ENCODE measurements at places on chromosomes 5 and 9.

- no peak for DNase-seq
These were observed 143.8 kb downstream of the FGF1 start for GRCh38 chr5:142542078-142542477.

DNA sequence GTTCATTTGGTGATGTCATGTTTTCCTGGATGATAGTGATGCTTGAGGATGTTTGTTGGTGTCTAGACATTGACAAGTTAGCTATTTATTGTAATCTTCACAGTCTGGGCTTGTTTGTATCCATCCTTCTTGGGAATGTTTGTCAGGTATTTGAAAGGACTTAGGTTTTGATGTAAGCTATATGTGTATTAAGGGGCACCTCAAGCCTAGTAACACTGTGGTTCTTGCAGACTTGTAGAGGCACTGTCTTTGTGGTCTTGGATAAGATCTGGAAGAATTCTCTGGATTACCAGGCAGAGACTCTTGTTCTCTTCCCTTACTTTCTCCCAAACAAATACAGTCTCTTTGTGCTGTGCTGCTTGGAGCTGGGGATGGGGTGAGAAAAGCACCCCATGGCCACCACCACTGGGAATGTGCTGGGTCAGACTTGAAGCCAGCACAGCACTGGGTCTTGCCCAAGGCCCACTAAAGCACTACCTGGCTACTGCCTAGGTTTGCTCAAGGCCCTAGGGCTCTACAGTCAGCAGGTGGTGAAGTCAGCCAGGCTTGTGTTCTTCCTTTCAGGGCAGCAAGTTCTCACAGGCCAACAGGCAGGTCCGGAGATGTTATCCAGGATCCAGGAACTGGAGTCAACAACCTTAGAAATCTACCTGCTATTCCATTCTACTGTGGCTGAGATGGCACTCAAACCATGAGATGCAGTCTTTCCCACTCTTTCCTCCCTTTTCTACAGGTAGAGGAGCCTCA lies 49.3 kb upstream of the GNA14 start:
- no peak for DNase-seq

DNA sequence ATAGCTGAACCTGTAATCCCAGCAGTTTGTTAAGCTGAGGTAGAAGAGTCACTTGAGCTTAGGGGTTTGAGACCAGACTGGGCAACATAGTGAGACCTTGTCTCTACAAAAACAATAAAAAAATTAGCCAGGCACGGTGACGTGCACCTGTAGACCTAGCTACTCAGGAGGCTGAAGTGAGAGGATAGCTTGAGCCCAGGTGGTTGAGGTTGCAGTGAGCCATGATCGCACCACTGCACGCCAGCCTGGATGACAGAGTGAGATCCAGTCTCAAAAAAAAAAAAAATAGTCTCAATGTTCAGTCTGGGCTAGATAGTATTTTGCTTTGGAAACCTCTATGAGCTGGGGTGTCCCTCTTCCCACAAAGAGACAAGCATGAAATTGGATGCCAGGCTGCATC lies 51.9 kb upstream of the IQGAP2 start:
- DNase-seq = no peak

- DNase-seq = no peak
These were observed 69.0 kb downstream of the UGCG start for GRCh38 chr9:111965566-111966019.

DNA sequence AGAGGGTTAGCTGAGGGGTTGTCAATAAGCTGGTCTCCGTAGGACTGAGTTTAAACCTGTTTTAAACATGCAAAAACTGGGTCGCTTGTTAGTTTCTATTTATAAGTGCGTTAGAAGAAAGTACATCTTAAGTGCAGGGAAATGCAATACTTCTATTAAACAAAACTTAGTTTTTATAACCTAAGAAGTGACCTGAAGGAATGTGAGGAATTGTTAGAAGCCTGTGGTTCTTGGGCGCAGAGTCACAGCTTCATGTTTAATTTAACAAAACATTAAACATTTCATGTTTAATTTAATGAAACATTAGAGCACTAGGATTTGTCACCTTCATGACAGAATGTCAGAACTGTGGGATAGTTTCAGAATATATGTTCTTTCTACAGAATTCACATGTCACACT lies 469.2 kb upstream of the WWC1 start:
- no peak for DNase-seq

GRCh38 chr5:434443-435146 lies 8.4 kb upstream of the EXOC3 start:
- no peak for DNase-seq

DNA sequence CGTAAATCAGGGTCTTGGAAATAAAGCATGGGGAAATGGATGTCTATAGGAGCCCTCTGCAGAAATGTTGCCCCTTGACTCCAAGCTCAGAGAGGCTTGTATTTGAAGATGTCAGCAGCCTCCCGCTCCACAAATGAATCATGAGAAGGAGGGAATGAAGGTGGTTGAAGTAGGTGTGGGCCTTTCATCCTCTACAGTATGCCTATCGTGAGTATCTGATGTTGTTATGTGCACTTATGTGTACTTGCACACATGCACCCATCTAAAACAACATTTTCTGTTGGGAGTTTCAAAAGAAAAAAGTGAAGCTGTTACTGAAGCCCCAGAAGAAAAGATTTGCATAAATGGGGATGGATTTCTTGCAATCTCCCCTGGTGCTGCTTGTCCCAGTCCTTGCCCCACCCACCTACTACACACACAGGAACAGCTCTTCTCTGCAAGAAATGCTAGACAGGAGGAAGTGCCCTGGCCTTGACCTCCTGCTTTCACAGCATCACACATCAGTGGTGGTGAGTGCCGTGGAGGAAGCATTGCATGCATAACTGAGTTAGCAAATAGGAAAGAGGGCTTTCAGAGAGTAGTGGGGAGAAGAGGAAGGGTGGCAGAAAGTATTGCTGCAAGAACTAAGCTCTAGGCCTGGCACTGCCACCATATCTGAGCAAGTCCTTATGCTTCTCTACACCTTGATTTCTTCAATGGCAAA lies 156.1 kb downstream of the SNX18 start:
- no peak for DNase-seq

DNA sequence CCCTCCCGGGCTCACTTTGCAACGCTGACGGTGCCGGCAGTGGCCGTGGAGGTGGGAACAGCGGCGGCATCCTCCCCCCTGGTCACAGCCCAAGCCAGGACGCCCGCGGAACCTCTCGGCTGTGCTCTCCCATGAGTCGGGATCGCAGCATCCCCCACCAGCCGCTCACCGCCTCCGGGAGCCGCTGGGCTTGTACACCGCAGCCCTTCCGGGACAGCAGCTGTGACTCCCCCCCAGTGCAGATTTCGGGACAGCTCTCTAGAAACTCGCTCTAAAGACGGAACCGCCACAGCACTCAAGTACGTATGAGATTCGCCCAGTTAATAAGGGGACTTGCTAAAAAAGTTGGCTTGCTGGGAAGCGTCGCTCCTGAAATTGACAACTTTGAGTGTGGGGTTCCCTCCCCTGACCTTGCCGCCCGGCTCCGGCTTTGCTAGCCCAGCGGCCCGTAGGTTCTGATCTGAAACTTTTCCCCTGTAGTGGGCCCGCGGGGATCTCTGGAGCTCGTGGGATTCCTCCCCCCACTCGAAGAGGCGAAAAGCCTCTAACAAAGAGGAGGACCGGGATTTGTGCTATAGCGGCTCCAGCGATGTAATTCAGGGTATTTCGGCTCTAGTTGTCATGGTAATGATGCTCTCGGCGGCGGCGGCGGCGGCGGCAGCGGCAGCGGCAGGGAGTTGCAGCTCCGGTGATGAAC lies 572 bp downstream of the NR4A3 start:
- peak; percentile 49 for DNase-seq

GRCh38 chr5:68217047-68217355 lies 1.4 kb downstream of the PIK3R1 start:
- no peak for DNase-seq

DNA sequence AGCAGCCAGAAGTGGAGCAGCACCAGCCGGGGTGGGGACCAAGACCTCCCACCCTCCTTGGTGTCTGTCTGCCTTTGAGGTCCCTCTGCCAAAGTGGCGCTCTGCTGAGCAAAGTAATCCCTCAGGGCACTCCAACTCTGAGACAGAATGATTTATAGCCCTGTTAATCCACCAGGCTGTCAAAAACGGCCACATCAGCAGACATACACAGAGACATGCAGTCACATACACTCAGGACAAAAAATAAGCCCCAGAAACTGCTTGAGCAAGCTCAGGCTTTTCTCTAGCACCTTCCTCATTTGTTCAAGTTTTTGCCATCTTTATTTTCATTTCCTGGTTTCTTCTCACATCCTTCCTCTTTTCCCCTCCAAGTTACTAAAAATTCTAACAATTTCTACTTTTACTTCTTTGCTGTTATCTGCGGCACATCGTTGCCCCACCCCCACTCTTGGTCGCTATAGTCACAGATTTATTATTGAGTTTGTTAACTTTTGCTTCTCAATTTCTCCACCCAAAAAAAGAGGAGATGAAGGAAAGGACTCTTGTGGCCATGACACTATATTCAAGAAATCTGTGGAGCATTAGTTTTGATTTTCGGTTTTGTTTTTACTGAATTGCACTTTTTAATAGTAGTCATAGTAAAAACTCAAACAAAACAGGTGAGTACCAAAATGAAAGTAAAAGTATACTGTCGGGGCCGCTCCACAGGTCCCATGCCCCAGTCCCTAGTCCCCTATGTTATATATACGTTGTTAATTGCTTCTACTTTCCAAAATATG lies 17.4 kb upstream of the ADRB2 start:
- no peak for DNase-seq

- DNase-seq = peak; percentile 40
These were observed 99.4 kb downstream of the C5orf15 start for GRCh38 chr5:133868946-133869518.

- no peak for DNase-seq
These were observed 207.1 kb upstream of the VLDLR start for GRCh38 chr9:2414465-2414864.

- DNase-seq = no peak
These were observed 121.5 kb downstream of the CAMK4 start for GRCh38 chr5:111345731-111346130.

DNA sequence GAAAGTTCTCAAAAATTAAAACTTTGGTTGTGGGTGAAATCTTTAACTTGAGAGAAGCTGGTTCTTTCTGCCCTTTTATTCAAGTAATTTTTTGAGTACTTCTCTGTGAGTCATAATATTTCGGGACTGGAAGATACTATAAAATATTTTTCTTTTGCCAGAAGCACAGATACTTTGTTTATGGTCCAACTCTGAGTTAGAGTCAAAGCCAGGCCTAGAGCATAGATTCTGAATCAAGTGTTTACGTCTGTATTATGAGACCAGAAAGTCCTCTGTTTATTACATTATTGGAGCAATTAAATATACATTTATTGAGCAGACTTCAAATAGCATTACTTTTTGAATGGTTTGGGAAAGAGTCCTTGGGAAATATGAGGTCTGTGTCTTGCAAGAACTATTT lies 187.9 kb downstream of the FER start:
- no peak for DNase-seq

GRCh38 chr9:136307215-136307750 lies 3.4 kb upstream of the CCDC187 start:
- no peak for DNase-seq

- DNase-seq = peak; percentile 93
These were observed 20.2 kb upstream of the RPL26L1 start for GRCh38 chr5:172939071-172939470.

DNA sequence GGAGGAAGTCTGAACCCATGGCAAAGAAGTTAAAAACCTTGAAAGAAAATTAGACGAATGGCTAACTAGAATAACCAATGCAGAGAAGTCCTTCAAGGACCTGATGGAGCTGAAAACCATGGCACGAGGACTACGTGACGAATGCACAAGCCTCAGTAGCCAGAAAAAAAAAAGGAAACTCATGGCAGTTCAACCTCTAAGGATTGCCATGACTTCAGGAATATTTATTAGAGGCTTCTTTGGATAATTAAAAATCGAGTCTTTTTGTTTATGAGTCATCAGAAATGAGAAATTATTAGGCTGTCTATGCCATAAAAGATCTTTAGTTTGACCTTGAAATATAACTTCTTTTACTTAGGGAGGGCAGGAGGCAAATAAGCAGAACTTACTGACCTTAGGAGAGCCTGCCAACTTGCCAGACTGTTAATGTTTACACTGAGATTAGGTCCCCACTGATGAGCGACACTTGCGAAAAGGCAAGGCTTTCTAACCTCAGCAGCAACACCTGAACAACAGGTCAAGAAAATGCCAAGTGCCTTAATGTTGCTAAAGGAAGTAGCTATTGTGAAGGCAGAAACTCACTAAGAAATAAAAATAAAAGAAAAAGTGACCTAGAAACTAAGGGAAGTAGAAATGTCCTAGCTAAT lies 55.2 kb upstream of the TUSC1 start:
- no peak for DNase-seq

DNA sequence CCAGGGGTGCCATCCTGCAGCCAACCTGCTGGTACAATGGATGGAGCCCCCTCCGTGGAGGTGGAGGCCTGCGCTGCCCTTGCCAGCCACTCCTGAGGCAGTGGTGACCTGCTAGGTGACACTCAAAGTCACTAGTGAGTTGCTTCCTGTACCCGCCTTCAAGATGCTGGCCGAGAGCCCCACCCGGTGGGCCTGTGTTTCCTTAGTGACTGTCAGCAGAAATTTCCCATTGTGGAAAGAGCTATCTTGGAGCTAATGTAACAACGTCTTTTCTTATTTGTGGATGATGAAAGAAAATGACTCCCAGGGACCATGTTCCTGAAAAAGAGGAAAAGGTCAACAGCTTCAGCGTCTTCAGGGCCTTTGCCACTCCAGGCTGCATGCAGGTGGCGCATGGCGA lies 117.0 kb upstream of the BOD1 start:
- no peak for DNase-seq

- no peak for DNase-seq
These were observed 24.2 kb downstream of the KCNMB1 start for GRCh38 chr5:170365011-170365410.

- DNase-seq = no peak
These were observed 270.4 kb downstream of the MED10 start for GRCh38 chr5:6107675-6108539.

DNA sequence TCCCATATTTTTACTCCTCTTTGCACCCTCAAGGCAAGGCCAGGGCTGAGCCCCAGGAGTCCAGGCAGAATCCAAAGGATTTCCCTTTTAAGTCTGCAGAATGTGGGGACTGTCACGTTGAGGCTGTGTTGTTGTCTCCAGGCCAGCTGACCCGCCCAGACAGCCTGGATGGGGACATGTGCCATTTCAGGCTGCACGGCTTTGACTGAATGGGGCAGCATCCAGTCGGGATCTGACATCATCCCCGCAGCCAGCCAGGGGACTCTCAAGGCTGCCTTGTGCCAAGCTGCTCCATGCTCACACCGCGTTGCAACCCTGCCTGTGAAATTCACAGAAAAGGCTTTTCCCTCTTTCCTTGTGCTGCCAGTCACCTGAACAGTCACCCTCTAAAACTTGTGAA lies 2.2 kb upstream of the ZNF366 start:
- DNase-seq = no peak

DNA sequence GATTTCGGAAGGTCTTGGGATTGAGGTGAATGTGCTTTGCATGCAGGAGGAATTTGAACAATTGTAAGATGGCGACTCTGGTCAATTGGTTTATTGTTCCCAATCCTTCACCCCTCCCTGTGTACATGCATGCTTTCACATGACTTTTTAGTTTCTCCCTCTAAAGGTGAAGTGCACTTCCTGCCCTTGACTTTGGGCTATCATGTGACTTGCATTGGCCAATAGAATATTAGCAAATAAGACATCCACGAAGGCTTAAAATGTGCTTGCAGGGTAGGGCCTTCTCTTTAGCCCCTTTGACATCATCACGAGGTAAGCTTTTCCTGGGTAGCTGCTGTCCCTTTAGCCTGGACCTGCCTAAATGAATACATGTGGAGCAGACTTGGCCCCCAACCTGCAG lies 8.1 kb upstream of the ZBTB43 start:
- no peak for DNase-seq

All from SHP77 (cell line).